ENCODE measurements at places on chromosomes 6 and 20. TPM values are rescaled to one million over a fixed set of nuclear protein-coding genes. Genes with fewer than 3 reads are reported as not detected.

GRCh38 chr6:46963626-46964025 lies 41.9 kb upstream of the ADGRF5 start:
- no peak for DNase-seq

- no peak for DNase-seq
Observed at GRCh38 chr6:26198722-26199056, 111.5 kb downstream of the HFE start.

- no peak for DNase-seq
Observed at GRCh38 chr6:123030282-123030681, 34.2 kb downstream of the CLVS2 start.

DNA sequence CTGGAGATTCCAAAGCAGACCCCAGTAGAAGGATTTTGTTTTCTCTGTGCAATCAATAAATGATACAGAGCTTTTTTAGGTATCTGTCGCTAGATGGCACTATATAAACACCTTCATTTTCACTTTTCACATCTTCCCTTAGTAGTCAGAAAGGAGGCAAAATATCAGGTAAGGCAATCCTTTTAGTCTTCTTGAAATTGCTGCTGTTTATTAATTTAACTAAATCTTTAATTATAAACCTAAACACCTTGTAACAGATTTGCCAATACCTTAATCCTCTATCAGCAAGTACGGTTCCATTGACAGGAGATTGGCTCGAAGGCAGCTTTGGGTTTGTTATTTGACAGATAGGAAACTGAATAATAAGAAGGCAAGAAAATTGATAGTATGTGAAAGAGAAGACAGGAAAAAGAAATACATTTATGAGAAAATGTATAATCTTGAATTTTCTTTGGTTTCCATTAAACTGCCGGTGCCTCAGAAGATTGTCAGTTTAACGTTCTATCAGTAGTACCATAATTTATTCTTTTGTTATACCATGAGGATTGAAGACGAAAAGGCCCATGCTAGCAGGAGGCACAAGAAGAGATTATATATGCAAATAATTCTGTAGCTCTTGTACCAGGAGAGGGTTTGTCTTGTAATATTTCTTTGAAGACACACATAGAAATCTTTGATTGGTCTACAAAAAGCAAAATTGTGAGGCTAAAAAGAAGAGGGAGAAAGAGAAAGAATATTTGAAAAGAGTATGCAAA lies 23.5 kb upstream of the IBTK start:
- no peak for DNase-seq

- no peak for DNase-seq
Observed at GRCh38 chr6:122501475-122501874, 29.9 kb upstream of the SERINC1 start.

- DNase-seq, result no peak
Observed at GRCh38 chr6:163085861-163086623, 328.5 kb upstream of the QKI start.

Gene NMBR
- total RNA-seq, result 12.6 TPM

DNA sequence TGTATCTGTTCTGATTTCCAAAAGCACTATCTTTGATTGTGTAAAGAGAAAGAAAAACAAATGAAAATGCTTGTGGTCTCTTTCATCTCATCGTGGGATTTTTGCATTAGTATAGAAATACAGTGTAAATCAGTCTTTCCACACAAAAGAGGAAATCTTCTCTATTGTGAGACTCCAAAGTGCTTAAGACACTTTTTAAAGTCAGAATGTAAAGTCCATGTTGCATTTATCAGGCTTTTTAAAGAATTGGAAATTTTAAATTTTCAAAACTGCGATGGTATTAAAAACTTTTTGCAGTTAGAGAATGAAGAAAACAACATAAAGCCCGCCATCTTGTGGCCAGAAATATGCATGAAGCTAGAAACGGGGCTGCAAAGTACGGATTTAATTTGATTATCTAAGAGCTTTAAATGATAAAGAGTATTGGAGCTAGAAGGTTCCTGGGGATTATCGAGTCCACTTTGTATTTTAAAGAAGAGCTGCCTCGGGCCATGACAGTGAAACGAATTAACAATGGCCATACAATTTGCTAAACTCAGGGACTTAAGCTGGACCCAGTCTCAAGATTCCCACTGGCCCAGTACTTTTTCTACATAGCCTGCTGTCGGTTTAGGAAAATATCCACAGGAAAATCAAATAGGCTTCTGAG lies 339.6 kb downstream of the ARHGAP18 start:
- DNase-seq, result no peak

Gene C6orf141
- 1.2 TPM for total RNA-seq

DNA sequence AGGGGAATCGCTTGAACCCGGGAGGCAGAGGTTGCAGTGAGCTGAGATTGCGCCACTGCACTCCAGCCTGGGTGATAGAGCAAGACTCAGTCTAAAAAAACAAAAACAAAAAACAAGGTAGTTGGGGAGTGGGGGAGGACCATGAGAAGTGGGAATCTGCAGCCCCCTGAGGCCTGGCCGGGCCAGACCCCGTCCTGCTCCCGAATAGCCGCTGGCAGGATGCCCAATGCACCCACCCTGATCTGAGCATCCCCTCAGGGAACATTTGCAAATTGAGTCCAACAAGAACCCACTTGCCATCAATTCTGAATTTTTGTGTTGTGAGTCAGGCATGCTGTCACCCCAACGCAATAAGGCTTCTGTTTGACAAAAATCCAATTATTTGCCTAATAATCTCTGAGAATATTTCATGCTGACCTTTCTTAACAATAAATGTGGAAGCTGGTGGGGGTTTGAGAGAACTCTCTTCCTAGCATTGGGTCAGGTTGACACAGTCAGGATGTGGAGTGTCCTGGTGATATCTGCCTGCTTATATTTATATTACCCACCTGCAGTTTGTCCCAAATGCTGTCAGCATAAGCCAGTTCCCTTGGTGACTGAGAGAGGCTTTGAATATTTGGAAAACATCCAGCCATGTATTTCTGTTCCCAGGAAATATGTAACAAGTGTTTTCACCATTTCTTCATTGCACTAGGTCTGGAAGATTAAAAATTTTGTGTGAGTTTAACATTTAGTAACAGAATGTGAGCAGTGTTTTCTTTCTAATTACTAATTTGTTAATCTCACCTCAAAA lies 28.4 kb upstream of the FRMD1 start:
- DNase-seq, result no peak

Gene KIAA0408
- 116 TPM for total RNA-seq

Gene OR2H2
- not detected for total RNA-seq

DNA sequence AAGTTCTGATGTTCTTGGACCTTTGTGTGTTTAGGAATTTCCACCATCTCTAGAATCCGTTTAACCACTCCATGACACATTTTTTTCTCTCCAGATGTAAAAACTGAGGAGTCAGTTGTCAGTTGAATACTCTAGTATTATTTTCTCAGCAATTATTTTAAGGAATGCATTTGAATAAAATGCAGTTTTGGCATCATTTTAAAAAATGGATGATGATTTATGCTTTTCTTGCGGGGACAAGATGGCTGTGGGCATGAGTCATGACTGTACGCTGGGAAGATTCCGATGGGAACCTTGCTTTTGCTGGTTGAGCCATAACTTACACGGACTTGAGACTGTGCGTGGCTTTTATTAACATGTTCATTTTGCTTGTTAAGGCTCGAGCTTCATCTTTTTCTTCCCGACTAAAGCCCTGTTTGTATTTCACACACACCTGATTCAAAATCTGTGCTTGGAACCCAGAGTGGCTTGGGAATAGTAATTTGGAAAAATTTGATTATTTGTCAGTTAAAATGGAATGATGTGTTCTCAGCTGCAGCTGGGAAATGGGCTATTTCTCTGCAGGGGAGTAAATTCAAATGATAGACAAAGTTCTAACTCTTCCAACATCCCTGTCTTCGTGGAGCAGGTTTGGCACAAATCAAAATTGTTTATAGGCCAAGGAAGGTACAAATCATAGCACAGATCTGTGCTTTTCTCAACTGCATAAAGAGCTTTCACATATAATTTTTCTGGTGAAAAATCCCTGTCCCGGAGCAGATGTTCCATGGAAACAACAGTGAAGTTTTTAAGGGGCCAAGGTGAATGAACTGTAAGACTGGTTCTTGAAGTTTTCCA lies 470.5 kb upstream of the JAG1 start:
- no peak for DNase-seq

Gene COL21A1
- total RNA-seq, result 1.9 TPM

DNA sequence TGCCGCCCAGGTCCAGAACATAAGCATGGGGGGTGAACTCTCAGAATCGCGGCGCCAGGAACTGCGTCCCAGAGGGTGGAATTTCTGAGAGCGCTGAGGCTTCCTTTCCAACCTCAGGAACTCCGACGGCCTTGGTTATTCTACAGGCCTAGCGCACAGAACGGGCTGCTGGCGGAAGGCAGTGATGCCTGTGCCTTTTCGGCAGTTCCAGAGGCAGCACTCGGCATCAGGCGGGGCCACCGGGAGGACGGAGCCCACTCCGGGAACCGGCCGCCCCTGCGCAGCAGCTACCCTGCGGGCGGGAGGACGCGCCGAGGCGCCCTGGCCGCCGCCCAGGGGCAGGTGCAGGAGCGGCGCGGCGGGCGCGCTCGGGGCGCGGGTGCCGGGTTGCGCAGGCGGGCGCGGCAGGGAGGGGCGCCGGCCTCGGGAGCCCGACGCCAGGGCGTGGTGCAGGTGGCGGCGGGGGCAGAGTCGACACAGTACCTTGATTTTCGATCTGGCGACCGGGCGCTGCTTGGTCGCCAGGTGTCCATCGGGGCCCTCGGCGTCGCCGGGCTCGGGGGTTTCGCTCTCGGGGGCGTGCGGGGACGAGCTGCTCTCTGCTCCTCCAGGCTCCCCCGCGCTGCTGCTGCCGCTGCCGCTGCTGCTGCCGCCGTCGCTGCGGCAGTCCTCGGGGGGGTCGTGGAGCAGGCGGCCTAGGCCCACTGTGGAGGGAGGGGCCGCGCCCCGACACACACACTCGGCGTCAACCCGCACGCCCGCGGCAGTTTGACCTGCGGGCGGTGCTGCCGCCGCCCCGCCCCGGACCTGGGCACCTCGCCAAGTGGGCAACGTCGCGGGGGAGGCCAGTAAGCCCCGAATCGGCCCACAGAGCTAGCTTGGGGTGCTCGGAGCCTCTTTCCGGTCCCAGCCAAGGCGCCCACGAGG lies 1.3 kb downstream of the OVOL2 start:
- DNase-seq, result no peak

DNA sequence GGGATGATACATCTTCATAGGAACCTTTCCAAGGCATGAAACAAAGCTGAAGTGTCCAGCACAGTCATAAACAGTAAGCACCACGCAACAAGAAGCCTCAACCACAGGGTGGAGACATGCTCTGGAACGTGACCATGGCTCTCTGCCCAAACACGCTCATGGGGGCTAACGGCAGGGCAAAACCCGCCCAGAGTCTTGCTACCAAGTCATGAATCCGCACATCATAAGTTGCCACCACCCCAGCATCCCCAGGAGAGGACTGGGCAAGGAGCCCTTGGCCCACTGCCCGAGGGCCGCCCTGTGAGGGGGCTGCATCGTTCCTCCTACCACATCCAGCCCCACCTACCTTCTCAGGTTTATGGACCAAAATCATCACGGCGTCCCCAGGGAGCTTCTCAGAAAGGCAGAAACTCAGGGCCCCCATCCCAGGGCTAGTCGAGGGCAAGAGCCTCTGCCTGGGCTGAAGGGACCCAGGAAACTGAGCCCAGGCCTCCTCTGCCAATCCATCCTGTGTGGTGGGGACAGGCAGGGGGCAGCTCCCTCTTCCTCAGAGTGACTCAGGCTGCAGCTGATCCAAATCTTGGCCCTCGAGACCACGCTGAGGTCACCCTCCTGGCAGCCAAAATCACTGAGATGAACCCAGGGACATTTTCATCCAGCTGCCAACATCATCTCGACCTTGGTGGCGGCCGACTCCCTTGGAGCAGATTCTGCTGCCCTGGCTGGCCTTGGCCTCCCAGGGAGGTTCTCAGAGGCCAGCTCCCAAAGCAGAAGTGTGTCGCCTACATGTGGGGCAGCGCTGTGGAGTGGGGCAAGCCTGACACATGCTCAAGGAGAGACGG lies 42.6 kb downstream of the BMP7 start:
- DNase-seq, result no peak

Gene B4GALT5
- total RNA-seq, result 59.3 TPM

- no peak for DNase-seq
Observed at GRCh38 chr6:42405021-42405420, 46.7 kb downstream of the TRERF1 start.

Gene CBLN4
- 1.9 TPM for total RNA-seq

Gene NKX2-2
- 0.31 TPM for total RNA-seq

DNA sequence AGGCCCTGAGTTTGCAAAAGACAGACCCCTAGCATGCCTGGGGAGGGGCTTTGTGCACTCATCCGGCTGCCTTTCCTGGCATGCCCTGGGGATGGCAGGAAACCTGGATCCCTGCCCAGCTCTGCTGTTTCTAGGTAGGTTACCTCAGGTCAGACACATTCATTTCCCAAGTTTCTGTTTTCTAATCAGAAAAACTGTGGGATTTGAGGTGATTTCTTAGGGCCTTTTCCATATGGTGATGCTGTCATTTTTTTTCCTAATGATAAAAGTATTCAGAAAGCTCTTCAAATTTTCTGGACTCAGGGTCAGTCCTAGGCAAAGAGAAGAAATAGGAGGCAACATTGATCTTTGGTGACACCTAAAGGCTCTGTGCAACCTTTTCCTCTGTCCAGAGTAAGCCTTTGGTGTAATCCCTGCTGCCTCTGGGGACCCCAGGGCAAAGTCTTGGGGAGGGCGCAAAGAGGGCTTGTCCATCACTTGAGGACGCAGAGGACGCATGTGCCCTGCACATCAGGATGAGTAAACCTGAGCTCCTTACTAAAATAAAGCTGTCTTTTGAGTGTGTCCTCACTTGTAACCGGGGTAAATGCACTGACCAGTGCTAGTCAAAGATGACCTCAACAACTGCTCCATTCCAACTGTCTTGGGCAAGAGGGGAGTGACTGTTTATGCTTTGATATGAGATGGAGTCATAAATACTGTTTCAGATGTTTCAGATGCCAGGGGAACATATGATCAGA lies 13.5 kb upstream of the TRAM2 start:
- no peak for DNase-seq

GRCh38 chr6:31652925-31653724 lies 664 bp upstream of the BAG6 start:
- peak; percentile 90 for DNase-seq

DNA sequence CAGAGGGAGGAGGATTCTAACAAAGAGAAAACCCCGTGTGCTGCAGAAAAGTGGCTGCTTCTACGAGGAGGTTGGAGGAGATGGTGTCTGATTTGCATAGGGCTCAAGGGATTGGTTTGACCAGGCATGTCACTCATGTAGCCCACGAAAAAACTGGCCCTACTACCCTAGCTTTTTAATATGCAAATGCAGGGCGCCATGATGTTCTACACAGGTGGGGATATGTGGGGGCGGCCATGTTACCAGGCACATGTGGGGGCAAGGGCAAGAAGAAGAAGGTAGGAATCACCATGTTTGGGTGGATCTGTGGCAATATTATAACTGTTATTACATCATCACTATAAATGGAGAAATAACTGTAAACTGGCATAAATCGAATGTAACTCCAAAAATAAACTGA lies 9.9 kb downstream of the KIAA1755 start:
- DNase-seq, result no peak

Gene MARCKS
- total RNA-seq, result 337 TPM

DNA sequence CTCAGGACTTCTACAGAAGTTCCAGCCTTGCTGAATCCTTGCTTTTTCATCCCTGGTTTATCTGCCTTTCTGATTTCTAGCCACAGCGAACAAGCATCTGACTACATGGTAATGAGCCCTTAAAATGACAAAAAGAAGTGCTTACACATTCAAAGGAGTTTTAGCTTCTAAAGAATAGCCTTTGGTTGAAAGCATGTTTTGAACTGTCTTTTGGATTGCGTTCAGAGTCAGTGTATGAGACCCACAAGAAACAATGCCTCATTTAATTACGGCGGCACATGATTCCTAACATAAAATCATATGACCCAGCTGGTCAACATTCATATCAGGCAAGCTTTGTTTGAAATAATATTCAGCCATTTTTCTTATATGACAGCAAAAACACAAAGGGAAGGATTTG lies 784.2 kb downstream of the KIF16B start:
- no peak for DNase-seq
